ENCODE measurements at places on chromosomes 3 and 15.
A peak's percentile ranks its signal among the peaks of the same experiment; 100 is the strongest.

- no peak for DNase-seq
These were observed 6.9 kb downstream of the ABCF3 start for GRCh38 chr3:184192889-184193288.

DNA sequence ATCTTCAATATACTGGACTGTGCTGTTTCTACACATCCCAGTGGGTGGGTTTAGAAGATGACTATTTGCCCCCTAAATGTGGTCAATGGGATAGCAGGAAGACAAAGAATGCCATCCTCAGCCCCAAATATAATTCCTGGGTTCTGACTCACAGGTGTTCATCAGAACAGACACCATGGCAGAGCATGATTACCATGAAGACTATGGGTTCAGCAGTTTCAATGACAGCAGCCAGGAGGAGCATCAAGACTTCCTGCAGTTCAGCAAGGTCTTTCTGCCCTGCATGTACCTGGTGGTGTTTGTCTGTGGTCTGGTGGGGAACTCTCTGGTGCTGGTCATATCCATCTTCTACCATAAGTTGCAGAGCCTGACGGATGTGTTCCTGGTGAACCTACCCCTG, 3.0 kb downstream of the CXCR6 start:
- no peak for DNase-seq

GRCh38 chr15:72770673-72771328, 12.8 kb downstream of the ADPGK start:
- no peak for DNase-seq

DNA sequence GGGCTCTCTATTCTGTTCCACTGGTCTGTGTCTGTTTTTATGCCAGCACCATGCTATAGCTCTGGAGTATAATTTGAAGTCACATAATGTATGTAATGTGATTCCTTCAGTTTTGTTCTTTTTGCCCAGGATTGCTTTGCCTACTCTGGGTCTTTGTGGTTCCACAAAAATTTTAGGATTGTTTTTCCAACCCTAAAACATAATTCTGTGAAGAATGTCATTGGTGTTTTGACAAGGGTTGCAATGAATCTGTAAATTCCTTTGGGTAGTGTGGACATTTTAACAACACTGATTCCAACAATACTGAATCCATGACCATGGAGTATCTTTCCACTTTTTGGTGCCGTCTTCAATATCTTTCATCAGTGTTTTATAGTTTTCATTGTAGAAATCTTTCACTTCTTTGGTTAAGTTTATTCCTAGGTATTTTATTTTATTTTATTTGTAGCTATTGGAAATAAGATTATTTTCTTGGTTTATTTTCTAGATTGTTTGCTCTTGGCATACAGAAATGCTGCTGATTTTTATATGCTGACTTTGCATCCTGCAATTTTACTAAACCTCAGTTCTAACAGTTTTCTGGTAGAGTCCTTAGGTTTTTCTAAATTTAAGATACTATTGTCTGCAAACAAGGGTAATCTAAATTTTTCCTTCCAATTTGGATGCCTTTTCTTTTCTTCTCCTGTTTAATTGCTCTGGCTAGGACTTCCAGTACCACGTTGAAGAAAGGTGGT, 29.7 kb downstream of the TJP1 start:
- no peak for DNase-seq

DNA sequence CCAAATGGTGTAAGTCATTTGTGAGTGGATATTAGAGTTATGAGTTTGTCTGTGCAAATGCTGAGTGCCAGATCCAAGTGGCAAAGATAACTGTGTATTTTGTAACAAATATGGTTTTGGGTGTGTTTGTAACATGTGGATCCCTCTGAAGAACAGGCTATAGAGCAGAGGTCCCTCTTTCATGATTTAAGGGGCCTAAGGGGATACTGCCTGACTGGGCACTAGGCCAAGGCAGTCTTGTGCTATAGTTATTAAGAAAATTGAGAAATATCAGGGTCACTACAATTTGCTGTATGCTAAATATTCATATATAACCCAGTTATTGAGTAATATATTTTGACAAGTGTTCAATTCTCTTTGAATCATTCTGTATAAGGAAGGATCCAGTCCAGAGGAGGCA, 555.6 kb upstream of the RGMA start:
- no peak for DNase-seq

DNA sequence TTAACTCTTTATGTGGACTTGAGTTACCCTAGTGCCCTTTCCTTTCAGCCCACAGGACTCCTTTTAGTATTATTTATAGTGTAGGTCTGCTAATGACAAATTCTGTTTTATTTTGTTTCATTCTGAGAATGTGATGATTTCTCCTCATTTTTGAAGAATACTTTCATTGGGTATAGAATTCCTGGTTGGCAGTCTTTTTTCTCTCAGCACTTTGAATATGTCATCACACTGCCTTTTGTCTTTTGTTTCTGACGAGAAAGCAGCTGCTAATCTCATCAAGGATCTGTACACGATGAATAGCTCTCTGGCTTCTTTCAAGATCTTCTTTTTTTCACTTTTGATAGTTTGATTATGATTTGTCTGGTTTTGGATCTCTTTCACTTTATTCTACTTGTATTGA, 37.8 kb downstream of the TICRR start:
- DNase-seq = no peak

- no peak for DNase-seq
These were observed 510.1 kb upstream of the CFAP20DC start for GRCh38 chr3:59559721-59560435.

DNA sequence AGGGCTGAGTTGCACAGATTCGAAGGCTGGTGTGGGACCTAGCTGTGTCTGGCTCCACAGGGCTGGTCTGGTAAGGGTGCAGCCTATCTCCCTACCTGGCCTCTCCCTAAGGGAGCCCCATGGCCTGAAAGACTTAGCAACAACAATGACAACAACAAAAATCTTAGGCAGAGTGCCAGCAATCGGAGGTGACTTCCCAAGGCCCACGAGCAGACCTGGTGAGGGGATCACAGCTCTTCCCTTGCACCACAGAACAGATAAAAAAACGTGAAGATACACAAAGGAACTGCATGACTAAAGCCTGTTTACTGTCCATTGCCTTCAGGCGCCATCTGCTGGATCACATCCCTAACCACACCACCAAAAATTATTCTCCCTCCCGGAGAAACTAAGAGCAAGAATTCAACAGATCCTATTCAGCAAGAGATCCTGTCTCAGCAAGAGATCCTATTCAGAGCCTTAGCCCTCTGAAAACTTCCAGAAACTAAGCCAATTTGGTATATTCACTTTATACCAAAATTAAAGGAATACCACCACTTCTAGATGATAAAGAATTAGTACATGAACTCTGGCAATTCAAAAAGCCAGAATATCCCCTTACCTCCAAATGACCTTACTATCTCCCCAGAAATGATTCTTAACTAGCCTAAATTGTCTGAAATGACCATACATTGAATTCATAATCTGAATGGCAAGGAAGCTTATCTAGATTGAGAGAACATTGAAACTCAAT, 24.1 kb upstream of the OR5K4 start:
- no peak for DNase-seq

DNA sequence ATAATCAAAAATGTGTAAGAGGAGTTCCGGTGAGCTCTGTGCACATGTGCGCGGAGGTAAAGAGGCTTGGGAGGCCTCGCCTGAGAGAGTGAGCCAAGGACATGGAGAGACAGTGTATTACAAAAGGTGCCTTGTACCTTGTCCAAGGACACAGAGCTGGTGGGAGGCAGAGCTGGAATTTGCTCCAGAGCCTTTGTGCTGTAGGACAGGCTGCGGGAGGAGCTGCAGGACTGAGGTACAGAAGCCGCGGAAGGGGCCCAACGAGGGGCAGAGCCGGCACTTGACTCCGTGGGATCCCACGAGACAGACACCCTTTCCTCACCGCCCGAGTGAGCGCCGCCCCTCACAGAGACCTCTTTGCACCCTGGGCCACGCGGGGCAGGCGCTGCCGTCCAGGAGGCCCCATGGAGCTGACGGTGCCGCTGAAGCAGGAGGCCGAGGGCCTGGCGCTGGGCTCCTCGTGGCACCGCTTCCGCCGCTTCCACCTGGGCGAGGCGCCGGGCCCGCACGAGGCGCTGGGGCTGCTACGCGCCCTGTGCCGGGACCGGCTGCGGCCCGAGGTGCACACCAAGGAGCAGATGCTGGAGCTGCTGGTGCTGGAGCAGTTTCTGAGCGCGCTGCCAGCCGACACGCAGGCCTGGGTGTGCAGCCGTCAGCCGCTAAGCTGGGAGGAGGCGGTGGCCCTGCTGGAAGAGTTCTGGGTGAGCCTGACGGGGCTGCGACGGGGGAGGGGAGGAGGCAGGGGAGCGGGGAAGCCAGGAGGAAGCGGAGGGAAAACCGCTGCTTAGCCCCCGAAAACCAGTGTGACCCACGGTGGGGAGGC, 68.7 kb downstream of the SLTM start:
- no peak for DNase-seq

DNA sequence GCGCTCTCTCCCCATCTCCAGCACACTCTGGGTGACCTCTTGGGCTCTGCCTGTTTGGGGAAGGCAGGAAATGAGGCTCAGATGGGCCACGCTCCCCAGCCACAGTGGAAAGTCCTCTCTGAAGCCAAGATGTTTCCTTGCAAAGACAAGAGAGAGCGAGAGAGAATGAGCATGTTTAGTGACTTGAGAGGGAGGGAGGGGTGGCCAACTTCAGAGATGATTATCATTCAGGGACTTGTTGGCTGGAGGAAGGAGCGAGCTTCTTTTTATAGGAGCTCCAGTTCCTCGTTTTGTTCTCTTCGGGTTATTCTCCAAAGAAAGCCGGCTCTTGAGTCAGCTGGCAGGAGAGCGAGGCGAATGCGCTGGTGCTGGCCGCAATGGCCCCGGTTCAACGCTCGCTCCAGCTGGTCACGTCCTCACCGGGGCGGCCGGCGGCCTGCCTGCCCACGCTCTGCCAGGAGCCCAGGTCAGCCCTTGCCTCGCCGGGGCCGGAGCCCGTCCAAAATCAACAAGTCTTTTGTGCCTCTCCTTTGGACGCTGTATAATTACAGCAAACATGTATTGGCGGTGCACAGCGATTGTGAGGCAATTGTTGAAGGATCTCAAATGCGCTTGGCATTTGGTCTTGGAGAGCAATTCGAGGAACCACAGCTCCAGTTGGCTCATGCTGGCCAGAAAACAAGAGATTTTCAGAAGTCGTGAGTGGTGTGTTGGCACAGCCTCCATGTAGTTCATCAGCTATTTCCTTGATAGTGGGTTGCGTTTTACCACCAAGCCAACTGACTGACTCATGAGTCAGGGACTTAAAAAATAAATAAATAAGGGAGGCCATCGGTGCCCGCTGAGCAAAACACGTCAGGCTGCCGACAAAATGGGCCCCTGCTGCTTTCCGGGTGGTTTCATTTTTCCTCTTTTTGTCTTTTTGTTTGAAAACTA, 288.6 kb downstream of the UACA start:
- peak; percentile 57 for DNase-seq

DNA sequence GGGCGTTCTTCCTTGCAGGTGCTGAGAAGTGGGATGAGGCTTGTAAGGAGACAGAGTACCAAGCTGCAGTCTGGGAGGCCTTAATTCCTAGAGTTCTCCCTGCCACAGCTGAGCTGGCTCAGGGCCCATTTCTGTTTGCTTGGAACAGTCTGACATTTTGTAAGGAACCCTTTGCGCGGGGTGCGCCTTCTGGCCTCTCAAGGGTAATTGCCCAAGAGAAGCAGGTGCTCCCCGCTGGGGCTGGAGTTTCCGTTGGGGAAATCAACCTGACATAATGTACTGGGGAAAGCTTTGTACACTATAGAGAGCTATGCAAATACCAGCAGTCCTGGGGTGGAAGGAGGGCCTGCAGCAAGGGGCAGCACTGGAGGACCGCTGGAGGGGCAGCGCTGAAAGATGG, 83.6 kb downstream of the HMG20A start:
- DNase-seq = no peak

DNA sequence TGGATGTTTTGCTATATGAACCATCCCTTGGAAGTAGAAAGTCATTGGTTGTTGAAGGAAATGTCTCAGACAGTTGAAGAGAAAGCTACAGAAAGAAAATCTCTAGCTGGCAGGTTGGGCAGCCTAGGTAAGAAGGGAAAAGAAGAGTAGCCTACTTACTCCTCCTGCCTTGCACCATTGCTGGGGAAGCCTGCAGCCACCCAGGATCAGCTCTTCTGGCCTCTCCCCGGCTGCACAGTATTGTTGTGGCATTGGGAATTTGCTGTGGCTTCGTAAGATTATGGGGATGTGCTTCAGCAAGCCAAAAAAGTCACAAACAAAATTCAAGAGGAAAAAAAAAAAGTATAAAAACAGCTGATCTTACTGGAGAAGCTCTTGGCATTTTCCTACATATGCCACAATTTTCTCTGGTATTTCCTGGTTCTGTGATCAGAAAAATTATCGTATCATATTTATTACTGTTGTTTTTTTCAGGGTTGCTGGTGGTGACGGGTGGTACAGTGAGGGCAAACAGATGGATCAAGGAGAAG, 154.2 kb downstream of the TIGIT start:
- DNase-seq = no peak

GRCh38 chr15:66483131-66483566, 14.4 kb downstream of the SNAPC5 start:
- peak; percentile 73 for DNase-seq

- no peak for DNase-seq
These were observed 5.1 kb downstream of the LSAMP start for GRCh38 chr3:116440196-116440595.

GRCh38 chr3:70981231-70981880, 602.2 kb downstream of the FOXP1 start:
- no peak for DNase-seq

- no peak for DNase-seq
These were observed 178.1 kb downstream of the POTEB3 start for GRCh38 chr15:21261965-21262850.

- no peak for DNase-seq
These were observed 88.9 kb upstream of the NEDD4 start for GRCh38 chr15:56082263-56082761.

- DNase-seq = no peak
These were observed 3.2 kb upstream of the PGPEP1L start for GRCh38 chr15:99010768-99011167.

- DNase-seq = peak; percentile 60
These were observed 3.3 kb downstream of the RHOV start for GRCh38 chr15:40870716-40871115.

DNA sequence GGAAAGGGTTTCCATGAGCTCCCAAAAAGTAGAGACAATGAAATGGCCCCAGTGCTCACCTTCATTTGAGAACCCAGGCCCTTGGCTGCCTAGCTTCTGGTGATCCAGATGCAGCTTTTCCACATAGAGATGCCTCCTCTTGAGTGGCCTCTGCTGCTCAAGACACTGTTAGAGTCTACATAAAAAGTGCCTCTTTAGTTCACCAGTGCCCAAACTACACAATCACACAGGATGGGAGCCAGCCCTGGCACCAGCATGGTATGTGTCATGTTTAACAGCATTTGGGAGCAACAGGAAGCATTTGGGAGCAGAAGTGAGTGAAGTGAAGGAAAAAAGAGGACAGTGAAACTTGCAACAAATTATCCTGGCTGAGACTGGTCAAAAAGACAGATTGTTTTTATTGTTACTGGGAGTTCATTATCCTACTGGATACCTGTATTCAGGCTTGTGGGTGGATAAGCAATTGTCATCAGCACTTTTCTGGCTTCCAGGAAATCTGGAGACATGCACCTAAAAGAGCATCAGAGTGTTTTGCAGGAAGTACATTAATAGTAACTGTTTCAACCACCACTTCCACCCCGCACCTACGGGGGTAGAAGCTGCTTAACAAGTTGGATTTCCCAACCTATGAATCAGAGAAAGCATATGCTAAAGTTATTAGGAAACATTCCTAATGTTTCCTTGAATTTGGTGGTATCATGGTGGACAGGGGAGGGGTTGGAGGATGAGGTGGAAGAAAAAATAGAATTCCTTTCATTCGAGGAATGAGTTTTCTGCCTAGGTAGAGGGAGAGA, 416.2 kb downstream of the IGSF11 start:
- DNase-seq = no peak

- no peak for DNase-seq
These were observed 9.0 kb downstream of the FBLN2 start for GRCh38 chr3:13557926-13558325.

- no peak for DNase-seq
These were observed 27.6 kb downstream of the C3orf33 start for GRCh38 chr3:155778462-155778861.
